ENCODE measurements at places on chromosomes 3 and 15.
A peak's percentile ranks its signal among the peaks of the same experiment; 100 is the strongest.

GRCh38 chr15:85000937-85001336 is 19.3 kb downstream of the PDE8A start:
- DNase-seq = no peak

DNA sequence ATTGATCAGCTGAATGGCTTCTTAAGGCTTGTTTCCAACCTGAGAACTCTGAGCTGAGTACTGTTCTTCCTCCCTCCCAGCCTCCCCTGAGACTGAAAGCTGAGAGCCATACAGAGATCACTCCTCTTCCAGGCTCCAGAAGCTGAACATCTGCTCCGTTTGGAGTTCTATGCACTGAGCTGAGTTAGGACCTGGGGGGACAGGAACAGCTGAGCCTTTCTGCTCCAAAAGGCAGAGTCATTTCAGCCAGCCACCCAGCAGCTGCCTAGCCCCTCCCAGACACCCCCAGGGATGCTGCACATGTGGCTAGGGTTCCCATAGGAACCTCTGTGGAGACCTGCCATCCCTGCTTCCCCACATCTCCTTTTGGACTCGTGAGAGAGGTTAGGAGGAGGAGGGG is 64.2 kb upstream of the GLCE start:
- no peak for DNase-seq

DNA sequence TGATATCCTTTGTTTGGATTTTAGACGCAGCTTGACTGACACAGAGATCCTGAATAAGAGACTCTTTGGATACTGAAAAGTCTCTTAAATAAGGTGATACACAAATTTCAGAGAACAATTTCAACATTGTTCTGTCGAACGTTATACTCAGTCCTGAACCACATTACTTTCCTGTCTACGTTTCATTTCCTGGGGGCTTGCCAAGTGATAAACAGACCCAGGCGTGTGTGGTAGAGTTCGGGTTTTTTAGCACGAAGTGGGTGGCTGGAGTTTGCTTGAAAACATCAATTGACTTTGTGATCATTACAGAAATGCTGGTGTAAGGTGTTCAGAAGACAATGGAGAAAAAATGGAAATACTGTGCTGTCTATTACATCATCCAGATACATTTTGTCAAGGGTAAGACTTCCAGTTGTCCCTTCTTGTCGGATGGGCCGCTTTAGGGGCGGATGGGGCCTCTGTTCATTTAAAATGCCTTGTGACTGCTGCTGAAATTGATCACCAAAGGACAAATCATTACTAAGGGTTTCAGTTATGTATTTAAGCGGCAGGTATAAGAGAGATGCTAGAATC is at the start of gene CD96:
Gene CD96, plus strand, starts transcription at position 287 of the 573 bp plus-strand sequence. Its CDS starts 52 bp downstream, at position 339.
- DNase-seq = peak; percentile 43

- no peak for DNase-seq
These were observed 597.7 kb downstream of the OTOL1 start for GRCh38 chr3:162094301-162094700.

DNA sequence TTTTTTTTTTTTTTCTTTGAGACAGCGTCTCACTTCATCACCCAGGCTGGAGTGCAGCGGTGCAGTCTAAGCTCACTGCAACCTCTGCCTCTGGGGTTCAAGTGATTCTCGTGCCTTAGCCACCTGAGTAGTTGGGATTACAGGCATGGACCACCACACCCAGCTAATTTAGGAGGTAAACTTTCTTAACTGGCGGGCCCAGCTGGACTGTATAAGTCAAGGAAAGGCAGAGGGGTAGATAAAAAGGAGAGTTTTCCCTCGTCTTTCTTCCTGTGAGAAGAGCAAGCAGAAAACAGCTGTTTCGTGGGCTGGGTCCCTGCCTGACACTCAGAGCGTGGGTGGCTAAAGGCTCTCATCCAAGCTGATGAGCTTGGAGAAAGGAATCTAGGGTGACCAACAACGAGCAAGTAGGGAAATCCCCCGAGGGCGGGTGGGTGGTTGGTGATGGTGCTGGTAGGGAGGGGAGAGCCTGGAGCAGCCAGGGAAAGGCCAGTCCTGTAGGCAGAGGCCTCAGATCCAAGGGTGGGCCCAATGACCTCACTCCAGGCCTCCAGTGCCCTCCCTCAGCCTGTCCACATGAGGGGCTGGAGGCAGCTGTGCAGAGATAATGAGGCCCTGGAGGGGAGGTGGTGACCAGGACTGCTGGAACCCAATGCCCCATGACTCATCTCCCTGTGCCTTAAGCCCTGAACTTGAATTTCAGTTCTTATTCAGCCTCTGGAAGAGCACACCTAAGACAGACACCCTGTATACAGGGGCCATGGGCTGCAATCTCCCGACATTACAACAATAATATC is 43.1 kb upstream of the LIMD1 start:
- no peak for DNase-seq

DNA sequence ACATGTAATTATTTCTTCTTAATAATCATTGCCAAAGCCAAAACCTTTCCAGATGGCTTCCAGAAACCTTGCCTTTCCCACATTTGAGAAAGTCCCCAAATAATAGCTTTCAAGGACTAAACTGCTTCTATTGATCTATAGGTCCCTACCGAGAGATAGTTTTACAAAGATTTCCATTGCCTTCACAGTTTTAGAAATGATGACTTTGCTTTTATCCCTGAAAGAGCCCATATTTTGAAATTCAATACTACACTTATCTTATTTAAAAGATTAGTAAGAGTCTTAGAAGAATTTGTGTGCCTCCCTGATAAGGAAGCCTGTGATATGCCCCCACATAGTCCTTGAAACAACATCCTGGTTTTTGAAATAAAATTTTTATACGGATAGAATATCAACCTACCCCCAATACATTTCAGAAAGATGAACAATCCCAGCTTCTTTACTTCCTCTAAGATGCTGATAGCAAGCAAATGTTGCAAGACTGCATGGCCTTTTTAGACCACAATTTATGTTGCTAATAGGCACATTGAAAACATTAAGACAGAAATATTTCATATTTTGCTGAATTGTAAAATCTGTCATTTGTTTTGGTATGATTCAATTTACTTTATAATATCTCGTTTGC is 146.3 kb downstream of the TMCO5A start:
- no peak for DNase-seq

GRCh38 chr15:87727073-87727472 is 529.5 kb downstream of the NTRK3 start:
- DNase-seq = no peak

DNA sequence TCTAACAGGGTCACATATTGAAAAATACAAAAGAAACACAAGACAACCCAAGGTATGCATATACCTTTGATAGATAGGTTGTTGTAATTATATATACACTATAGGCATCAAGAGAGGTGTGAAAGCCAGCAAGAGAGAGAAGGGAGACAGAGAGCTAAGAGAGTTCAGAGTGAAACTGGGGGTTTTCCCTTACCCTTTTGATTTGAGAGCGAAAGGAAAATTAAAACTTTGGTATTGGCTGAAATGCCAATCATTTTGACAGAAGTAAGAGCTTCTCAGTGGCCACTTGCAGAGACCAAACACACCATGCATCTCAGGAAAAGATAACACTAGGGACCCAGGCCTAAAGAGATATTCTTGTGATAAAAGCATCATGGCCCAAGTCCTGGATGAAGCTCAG is 183.6 kb downstream of the SHOX2 start:
- no peak for DNase-seq

DNA sequence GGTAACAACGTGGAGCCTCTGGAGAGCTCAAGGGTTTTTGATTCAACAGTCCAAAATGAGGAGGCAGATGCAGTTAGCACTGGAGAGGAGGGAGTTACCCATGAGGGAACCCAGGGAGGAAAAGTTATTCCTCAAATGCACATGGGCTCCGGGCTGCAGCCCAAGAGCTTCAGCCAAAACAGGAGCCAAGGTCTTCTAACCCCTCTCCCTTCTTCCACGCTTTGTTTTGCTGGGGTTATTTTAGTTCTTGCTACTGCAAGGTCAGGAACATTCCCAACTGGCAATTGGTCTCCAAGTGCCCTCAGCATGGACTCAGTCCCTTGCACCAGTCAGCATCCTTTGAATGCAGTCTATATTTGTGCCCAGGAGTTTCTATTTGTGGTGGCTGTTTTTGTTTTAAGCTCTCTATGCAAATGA is 90.0 kb downstream of the TGFBR2 start:
- no peak for DNase-seq

DNA sequence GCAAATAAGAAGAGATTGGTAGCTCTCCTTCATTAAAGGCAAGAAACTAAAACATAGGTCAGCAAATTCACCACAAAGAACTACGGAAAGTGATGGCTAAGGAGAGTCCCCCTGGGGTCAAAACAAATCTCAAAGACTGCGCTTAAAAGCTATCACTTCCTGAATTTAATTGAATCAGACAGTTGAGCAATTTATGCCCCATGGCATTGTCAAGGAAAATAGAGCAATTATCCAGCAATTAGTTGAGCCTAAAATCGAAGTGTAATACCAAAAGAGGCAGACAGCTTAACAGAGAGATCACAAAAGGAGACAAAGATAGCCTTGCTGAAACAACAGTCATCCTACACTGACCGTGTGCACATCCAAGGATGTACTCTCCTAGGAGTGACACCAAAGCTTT is 74.4 kb upstream of the SCN10A start:
- no peak for DNase-seq

- no peak for DNase-seq
These were observed 176.9 kb downstream of the BBX start for GRCh38 chr3:107699682-107700081.

GRCh38 chr3:43296565-43296964 is 10.2 kb downstream of the SNRK start:
- DNase-seq = peak; percentile 62

- DNase-seq = no peak
These were observed 29.3 kb downstream of the CTSH start for GRCh38 chr15:78915341-78916087.

DNA sequence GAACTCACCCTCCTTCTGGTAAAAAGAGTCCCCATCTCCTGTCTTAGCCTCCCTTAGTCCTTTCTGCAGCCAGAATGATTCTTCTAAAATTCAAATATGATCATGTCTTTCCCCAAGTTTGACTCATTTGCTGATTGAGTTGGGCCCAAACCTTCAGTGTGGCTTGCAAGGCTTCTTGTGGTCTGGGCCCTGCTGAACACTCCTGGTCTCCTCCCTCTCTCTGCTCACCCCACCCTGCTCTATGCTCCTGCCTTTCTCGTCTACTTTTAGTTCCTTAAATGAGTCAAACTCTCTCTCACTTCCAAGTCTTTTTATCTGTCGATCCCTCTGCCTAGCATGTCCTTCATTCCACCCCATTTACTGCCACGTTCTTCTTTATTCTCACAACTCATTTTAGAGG is 72.6 kb downstream of the CCR1 start:
- no peak for DNase-seq

GRCh38 chr15:26096581-26096980 is 233.5 kb upstream of the ATP10A start:
- no peak for DNase-seq

- no peak for DNase-seq
These were observed 389 bp downstream of the ARPC4 start for GRCh38 chr3:9793161-9793781.

- DNase-seq = no peak
These were observed 518.6 kb downstream of the GBE1 start for GRCh38 chr3:81242871-81243270.

- DNase-seq = no peak
These were observed 300.6 kb upstream of the AZI2 start for GRCh38 chr3:28649266-28649665.

- no peak for DNase-seq
These were observed 79.6 kb downstream of the ARNT2 start for GRCh38 chr15:80483725-80484161.

All from activated CD8-positive, alpha-beta memory T cell treated with anti-CD3 and anti-CD28 coated beads for 4 hours (primary cell).